ENCODE measurements at places on chromosomes 13 and 19. TPM values are rescaled to one million over a fixed set of nuclear protein-coding genes. Genes with fewer than 3 reads are reported as not detected.

SMAD9 gene
- 4.0 TPM for total RNA-seq

CDC37 gene
- total RNA-seq, result 173 TPM

- DNase-seq, result peak; percentile 60
Measured at GRCh38 chr19:44741841-44742329, 6.6 kb upstream of the BCL3 start.

CYP4F8 gene
- not detected for total RNA-seq

DNA sequence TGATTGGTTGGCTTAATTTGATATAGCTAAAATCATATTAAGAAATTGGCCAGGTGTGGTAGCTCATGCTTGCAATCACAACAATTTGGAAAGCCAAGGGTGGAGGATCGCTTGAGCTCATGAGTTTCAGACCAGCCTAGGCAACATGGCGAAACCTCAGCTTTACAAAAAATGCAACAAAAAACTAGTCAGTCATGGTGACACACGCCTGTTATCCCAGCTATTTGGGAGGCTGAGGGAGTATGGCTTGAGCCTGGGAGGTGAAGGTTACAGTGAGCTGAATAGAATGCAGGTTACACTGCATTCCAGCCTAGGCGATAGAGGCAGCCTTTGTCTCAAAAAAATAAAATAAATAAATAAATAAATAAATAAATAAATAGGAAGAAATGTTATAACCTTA lies 1579.6 kb upstream of the SLC10A2 start:
- no peak for DNase-seq

SLC6A16 gene
- total RNA-seq, result 0.27 TPM

- no peak for DNase-seq
Measured at GRCh38 chr13:101634142-101634541, 181.7 kb downstream of the ITGBL1 start.

DNA sequence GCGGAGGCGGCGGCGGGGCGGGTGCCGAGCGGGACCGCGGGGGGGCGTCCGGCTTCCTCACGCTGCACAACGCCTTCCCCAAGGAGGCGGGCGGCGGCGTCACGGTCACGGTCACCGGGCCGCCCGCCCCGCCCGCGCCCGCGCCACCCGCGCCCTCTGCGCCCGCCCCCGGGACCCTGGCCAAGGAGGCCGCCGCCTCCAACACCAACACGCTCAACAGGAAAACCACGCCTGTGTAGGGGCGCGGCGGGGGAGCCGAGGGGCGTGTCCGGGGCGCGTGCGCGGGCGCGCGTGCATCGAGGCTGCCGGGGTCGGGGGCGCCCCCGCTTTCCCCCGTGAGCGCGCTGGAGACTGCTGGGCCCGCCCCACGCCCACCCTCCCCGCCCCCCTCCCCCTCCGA lies 8.8 kb upstream of the CACNG6 start:
- DNase-seq, result no peak

GRCh38 chr13:67474115-67474514 lies 244.0 kb upstream of the PCDH9 start:
- no peak for DNase-seq

GRCh38 chr19:56712611-56713276 lies 41.2 kb upstream of the ZNF835 start:
- DNase-seq, result no peak

NALCN gene
- total RNA-seq, result not detected

DNA sequence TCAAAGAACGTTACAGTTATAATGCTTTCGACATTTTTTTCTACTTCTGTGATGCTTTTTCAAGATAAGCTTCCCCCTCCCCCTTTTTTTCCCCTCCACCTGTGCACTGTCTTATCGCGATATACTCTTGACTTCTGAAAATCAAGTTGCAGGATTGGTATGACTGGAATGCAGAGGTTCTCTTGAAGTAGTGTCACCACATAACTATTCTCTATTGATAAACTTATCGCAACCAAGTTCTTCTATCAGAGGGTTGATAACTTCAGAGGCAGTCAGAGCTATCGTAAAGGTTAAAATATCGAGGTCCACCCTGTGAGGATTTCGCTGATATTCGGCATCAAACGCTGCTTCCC lies 820 bp downstream of the EID2 start:
- DNase-seq, result no peak

DNA sequence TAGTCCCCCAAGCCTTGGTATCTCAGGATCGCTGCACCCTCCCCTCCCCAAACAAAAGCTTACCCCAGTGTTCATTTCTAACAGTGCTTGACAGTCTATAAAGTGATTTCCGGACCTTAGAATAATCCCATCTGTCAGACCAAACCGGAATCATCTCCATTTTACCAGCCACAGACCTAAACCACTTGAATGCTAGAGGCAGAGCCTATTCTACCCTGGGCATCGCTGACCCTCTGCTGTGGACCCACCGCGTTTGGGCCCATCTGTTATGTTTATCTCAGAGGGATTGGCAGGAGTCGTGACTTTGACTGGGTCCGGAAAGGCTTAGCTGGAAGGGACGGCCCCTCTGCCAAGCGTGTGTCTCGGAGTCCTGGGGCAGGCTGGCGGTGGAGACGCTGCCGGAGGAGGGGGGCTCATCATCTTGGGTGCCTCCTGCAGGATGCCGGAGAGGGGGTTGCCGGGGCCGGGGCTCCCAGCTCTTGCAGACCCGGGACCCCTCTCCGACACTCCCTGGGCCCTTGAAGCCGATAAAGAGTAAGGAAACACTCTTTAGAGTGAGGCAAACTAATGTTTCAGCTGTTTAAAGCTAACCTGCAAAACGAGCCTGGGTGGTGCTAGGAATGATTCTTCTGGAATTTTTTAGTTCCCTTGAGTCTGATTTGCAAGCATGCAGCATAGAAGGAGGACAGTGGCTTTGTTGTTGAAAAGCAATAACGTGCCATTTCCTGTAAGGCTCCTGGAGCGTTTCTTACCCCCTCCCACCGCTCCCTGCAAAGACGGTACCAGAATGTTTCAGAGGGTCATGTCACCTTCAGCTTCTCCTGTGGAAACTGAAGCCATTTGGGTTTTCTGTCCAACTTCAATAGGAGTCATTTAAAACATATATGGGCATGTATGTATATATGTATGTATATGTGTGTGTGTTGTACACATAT lies 1.3 kb downstream of the SLC25A42 start:
- no peak for DNase-seq

POLR1G gene
- total RNA-seq, result 2.4 TPM

GRCh38 chr19:45717983-45718650 lies 12.6 kb downstream of the FBXO46 start:
- no peak for DNase-seq

SGTA gene
- 26.4 TPM for total RNA-seq

DNA sequence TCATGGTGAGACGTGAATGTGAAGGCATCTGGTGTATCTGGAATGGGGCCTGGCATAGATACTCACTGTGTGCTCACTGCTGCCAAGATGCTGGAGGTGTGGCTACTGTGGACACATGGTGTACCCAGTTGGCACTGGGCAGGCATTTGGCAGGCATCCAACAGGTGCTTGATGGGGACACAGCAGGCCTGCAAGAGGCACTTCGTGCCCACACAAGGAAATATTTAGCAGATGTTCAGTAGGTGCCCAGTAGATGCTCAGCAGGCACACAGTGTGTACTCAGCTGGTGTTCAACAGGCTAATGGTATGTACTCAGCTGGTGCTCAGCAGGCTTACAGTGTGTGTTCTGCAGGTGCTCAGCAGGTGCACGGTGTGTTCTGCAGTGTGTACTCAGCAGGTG lies 14.2 kb downstream of the CRTC1 start:
- no peak for DNase-seq

ZNF844 gene
- 16.5 TPM for total RNA-seq

DNA sequence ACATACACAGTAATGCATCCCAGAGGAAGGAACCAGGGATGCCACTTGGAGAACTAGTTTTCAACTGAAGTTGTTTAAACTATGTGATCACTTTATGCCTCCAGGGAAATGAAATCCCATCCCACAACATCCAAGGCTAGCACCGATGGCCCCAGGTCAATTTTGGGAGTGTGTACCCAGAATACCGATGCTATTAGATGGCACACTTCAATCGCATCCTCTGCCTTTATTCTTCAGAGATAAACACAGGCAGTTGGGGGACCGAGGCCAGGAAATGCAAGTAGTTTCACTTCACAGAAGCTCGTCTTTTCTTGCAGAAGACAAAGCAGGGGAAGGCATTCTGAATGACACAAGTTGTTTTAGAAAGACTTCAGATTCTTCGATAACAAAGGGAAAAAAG lies 13.8 kb downstream of the STK24 start:
- DNase-seq, result peak; percentile 65

DNA sequence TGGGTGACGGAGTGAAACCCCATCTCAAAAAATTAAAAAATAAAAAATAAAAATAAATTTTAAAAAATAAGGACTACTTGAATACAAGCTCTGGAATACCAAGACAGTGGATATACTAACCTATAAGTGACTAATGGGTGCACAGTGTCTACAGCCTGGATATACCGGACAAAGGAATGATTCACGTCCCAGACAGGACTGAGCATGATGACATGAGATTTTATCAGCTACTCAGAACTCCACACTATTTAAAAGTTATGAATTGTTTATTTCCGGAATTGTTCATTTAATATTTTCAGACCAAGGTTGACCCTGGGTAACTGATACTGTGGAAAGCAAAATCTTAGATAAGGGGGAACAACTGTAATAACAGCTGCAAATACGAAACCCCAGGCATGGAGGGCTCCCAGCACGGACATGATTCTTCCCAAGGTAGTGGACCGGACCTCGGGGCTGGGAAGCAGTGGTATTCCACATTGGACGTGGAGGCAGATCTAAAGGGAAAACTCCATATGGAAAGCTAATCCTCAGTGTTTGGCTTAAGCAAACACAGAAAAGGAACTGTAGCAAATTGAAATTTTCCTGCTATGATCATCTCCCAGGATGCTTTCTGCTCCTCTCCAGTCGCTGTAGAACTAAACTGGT lies 102.6 kb upstream of the TSHZ3 start:
- no peak for DNase-seq

CELF5 gene
- not detected for total RNA-seq

DNA sequence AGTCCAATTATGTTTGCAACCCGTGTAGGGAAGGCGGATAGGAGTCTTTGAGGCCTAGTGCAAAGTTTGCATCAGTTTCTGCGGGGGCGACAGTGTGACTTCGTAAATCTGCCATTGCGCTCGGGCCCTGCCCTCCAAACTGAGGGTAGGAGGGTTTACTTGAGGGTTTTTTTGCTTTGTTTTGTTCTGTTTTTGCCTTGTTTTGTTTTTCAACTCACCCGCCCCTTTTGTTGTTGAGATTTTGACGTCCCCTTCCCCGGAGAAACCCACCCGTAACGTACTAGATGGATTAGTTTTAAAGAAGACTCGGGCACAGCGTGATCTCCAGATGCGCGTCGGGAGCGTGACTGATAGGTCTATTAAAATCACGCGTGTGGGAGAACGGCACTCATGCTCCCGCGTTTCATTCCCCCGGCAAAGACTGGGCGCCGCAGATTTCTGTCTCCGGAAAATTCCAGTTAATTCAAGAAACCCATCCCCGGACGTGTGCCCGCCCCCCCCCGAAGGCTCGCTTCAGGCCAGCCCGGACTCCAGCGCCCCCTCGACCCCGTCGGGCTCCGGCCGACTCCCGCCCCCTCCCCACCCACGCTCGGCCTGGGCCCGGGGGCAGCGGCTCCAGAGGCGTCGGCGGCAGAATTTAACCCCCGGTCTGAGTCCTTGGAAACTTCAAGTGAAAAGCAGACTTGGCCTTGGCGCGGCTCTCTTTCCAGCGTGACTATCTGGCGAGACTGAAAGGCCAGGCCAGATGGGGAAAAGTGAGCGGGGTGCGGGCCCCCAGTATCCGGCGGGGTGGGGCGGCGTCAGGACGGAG lies 5.0 kb downstream of the SOX1 start:
- DNase-seq, result no peak

ZNF829 gene
- 1.1 TPM for total RNA-seq

- DNase-seq, result no peak
Measured at GRCh38 chr19:17834350-17835181, 13.2 kb downstream of the JAK3 start.

RELB gene
- total RNA-seq, result 49.8 TPM

GRCh38 chr13:34338102-34338501 lies 520.2 kb downstream of the RFC3 start:
- no peak for DNase-seq

DNA sequence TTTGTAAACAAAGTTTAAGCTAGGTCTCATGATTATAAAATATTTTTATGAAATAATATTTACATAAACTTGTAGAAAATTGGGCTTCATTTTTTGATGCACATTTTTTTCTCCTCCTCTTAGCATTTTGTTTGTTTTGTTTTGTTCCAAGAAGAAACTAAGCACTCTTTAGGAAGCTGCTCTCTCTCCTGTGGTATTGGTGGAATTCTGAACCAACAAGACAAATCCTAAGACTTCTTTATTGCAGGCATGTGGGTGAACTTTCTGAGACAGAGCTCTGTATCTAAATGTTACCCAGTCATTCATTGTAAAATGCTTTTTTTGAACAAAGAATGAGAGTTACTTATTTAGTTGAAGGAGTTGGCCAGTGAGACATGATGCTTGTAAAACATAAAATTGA lies 39.3 kb downstream of the LMO7 start:
- DNase-seq, result no peak

CGB5 gene
- not detected for total RNA-seq

DNA sequence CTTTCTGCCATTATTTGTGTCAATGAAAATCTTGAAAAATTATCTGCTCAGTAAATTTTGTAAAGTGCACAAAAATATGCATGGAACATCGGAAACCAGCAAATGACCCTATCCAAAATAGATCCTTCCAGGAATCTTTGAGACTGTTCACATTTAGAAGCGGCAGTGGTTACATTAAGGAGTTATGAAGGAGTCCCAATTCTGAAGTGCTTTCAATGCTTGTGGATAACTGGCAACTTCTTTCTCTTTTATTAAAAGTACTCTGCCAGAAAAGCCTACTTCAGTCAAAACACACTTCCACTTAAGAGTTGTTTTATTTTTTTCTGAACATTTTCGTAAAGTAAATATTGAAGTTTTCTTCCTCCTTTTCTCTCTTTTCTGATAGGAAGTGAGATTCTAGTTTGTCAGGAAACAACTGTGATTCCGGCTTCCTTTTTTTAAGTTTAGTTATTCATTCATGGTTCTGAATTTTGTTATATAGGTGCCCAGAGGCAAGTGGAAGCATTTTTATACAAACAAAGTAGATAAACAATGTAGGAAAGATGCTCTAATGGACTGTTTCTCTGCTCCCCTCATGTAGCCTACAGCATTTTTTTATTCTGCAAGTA lies 83.5 kb downstream of the PCDH9 start:
- no peak for DNase-seq

CEACAM8 gene
- not detected for total RNA-seq

ITGBL1 gene
- 2.6 TPM for total RNA-seq

GRCh38 chr19:16544473-16545231 lies 2.4 kb upstream of the CHERP start:
- DNase-seq, result no peak

CFAP97D2 gene
- not detected for total RNA-seq

GRCh38 chr13:42649141-42649540 lies 75.2 kb downstream of the TNFSF11 start:
- no peak for DNase-seq

GRCh38 chr13:73703606-73704005 lies 430.6 kb downstream of the KLF12 start:
- no peak for DNase-seq

DNA sequence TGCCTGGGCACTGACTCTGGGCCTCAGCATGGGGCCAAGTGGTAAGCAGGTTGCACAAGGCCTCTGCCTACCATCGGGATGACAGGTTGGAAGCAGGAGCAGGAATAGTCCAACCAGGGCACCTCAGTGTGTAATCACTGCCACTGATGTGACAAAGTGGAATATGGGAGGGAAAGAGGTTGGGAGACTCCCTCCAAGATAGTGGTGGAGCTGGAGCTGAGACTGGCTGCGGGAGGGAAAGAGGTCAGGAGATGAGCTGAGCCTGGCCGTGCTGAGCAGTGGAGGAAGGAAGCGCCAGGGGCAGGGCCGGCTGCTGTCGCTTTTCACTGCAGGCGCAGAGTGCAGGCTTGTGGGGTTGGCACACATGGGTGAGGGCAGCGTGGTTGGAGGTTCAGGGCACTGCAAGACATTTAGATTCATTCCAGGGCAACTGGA lies 6.8 kb downstream of the UPF3A start:
- no peak for DNase-seq
